ENCODE measurements at places on chromosomes 11 and 22.

DNA sequence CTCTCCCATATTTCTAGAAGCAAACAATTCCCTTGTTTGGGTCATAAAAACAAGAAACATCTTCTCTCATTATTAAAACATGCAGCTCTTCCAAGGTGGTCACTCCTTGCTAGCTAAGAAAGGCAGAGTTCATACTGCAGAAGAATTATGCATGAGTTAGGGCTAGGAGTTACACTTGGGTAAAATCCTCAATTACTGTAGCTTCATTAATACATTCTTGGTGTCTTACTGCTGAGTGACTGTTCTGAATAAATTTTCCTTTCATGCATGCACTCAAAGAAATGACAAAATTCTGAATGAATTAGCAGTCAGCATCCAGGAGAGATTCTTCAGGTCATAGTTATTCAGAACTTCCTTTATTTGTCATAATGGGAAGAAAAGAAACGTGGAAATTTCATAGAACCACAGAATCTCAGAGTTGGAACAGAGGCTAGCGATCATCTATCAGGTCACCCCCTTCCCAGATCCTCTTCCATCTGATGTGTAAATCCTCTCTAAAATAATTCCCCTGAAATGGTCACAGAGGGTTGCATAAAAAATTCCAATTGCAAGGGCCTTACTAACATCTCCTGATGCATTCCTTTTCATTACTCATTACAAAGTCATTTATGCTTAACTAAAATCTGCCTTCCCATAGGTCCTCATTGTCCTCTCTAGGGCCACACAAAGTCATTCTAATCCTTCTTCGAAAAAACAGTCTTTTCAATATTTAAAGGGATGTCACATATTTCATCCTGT is 771.5 kb downstream of the DLG2 start:
- DNase-seq: no peak

- DNase-seq: no peak
Observed at GRCh38 chr11:2927851-2928604, 1.2 kb downstream of the PHLDA2 start.

GRCh38 chr22:35330258-35330861 is 30.7 kb downstream of the TOM1 start:
- peak; percentile 50 for DNase-seq

DNA sequence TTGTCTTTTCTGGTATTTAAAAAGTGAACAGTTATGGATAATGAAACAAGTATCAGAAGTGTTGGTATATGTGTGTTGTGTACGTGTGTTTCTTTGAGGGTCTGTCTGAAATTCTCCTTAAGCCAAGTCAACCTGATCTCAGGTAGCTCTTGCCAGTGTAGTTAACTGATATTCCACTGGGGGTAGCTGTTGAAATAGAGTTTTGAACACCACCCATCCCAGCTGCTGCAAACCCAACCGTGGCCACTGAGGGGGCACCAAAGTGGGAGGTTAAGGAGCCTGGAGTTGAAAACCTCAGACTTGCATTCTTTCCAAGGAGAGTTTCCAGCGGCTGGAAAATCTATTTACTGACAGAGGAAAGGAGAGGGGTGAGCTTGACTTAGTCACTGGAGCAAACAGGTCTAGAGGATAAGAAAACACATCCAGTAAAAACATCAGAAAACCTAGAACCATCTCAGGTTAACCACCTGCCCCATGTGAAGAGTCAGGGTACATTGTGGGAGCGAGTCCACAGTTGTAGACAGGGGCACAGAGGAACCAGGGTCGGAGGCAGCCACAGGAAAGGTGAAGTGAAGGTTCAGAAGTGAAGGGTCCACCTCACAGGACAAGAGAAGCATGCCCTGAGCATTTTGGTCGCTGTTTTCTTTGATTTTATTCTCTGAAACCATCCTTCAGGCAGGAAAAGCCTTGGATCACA is 8.8 kb upstream of the CUL5 start:
- DNase-seq: peak; percentile 46

DNA sequence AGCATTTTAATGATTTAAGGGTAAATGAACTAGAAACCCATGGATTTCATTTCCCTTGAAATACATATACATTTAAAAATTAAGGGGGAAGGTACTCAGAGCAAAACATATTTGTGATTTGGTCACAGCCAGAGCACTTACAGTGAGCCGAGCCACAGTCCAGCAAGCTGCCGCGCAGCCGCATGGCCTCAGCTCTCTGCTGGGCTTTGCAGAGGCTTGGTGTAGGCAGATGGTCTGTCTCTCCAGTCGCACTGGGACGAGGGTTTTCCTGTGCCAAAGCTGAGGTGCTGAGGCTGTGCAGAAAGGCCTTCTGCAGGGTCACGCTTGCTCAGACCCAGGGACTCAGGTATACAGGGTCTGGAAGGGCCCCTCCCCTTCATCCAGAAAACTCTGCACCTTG is 367.3 kb downstream of the OPCML start:
- DNase-seq: no peak

- no peak for DNase-seq
Observed at GRCh38 chr11:64687204-64687603, 35.8 kb downstream of the NRXN2 start.

DNA sequence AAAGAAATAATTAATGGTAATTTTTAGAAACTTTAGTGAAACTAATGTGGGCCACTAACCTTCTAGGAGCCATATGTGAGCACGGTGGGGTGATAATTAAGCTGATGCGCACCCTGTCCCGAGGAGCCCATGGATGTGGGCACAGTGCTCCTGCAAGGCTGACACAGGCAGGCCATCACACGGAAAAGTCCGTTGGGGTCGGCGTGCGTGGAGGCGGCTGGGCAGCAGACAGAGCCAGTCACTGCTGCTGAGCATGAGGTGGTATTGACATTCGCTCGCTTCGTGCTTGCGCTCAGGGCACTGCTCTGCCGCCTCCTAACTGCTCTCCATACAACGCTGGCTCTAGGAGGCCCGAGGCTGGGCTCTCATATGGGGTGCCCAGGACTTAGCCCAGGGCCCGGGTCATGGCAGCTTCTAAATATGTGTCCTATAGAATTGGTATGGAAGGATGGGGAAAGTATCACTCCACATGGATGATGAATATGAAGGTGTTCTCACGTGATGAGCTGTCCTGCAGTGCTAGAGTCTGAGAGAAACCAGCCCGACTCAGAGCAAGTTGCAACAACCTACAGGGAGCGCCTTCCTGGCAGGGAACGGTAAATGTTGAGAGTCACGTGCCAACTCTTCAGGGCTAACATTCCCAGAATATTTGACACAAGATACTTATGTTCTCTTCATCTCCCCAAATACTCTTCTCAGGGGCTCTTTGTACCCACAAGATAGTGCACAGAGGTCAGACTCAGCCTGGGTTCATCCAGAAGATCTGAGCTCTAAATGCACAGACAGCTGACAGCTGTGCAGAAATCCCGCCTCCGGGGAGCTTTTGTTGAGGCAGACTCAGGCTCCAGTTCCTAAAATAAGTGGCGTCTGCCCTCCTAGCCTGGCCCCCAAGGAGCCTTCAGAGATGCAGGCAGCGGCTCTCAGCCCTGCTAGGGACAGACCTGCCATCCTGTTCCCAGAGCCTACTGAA is 50.6 kb upstream of the ARFGAP3 start:
- DNase-seq: no peak

DNA sequence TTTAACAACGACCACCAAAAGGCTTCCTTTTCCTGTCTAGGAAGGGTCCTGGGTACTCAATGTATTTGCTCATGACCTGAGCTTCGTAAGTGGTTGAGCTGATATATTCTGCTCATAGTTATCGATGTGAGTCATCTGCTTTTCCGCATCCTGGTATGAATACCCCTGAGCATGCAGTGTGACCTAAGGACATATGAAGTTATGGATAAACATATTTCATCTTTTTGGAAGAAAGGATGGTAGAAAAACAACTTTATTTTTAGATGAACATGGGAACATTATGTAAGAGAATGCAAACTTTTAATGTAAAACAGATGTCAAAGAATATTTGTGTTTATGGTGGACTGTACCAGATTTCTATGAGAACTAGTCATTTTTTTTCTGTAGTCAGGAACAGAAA is 28.4 kb downstream of the TRPC6 start:
- DNase-seq: no peak

GRCh38 chr11:81916451-81916850 is 817.2 kb downstream of the FAM181B start:
- no peak for DNase-seq

- no peak for DNase-seq
Observed at GRCh38 chr22:20186183-20186870, 35.5 kb upstream of the CCDC188 start.

GRCh38 chr22:49972163-49973017 is 11.8 kb downstream of the PIM3 start:
- DNase-seq: peak; percentile 28

DNA sequence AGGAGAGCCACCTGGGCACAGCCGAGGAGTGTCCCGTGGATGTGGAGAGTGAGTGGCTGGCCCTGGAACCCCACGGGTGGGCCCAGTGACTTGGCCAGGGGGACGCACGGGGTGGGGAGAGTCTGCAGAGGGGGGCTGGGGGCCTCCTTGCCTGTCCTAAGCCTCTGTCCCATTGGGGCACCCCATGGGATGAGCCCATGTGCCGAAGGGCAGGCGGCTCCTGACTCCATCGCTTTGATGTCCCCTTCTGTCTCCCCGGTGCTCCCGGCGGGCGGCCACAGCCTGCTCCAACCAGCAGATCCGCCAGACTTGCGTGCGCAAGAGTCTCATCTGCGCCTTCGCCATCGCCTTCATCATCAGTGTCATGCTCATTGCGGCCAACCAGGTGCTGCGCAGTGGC is 9.4 kb downstream of the CABP7 start:
- DNase-seq: no peak

GRCh38 chr11:33657757-33658156 is 42.9 kb downstream of the C11orf91 start:
- DNase-seq: no peak

Data from B cell (primary cell).